ENCODE measurements at places on chromosomes 3 and 15.
A peak's percentile ranks its signal among the peaks of the same experiment; 100 is the strongest.

DNA sequence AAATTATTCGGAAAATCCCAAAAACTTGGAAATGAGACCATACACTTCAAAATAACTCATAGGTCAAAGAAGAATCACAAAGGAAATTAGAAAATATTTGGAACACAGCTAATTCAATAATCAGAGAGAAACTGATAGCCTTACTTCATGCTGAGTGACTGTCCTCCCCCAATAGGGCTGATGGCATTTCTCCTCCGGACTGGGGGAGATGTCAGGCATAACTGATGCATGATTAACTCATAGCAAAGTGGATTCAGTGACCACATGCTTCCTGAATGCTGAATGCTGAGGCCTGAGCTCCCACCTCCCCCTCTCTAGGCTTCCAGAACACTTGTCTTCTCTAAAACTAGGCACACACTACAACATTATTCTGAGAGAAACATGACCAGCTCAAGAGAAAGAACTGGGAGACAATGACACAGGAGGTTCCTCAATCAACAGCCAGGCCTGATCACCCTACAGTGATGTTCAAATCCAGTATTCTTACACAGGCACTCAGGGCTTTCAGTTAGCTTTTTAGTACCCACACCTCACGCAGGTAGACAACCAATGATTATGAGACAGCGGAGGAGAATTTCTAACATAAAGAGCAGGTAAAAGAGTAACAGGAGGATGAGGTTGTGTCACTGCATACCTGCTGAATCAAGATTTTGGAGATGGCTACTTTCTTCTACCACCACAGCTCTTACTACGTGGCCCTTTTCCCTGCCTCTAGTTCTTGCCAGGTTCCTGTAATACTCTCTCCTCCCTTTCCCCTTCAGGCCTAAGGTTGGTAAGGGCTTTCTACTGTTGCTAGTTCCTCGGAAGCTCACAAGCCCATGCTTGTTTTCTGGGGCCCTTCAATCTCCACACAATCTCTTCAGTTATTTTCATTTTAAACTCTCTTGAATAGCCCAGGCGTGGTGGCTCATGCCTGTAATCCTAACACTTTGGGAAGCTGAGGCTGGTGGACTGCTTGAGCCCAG is 96.1 kb downstream of the FMN1 start:
- DNase-seq = peak; percentile 65

DNA sequence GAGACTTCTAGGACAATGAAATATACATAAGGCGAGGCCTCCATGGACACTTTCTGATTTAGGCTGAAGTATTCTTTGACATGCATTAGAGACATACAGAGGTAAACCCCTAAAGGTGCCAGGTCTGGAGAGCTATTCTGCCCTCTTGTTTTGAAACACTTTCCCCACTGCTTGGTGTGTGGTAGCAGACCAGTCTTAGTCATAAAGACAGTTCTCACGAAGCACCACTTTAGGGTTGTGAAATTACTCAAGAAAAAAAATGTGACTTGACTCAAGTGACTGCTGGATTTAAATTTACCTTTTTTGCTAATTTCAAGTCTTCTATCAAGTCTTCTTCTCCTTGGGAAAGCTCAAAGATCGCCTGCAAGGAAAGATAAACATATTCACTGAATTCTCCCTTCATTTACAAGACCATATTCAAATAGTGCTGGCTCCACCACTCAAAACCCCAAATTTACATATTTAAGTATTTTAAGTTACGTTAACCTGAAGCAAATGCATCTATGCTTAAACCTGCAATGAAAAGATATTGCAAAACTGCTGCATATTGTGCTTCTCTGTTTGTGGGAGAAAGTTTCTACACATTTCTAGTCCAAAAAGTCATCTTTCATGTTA is 48.4 kb downstream of the ARHGEF3 start:
- peak; percentile 49 for DNase-seq

GRCh38 chr15:35507932-35508638 is 37.9 kb downstream of the DPH6 start:
- no peak for DNase-seq

GRCh38 chr3:43254125-43254524 is 32.2 kb upstream of the SNRK start:
- DNase-seq = no peak

GRCh38 chr3:124261306-124261705 is 269.4 kb upstream of the ROPN1 start:
- DNase-seq = no peak

DNA sequence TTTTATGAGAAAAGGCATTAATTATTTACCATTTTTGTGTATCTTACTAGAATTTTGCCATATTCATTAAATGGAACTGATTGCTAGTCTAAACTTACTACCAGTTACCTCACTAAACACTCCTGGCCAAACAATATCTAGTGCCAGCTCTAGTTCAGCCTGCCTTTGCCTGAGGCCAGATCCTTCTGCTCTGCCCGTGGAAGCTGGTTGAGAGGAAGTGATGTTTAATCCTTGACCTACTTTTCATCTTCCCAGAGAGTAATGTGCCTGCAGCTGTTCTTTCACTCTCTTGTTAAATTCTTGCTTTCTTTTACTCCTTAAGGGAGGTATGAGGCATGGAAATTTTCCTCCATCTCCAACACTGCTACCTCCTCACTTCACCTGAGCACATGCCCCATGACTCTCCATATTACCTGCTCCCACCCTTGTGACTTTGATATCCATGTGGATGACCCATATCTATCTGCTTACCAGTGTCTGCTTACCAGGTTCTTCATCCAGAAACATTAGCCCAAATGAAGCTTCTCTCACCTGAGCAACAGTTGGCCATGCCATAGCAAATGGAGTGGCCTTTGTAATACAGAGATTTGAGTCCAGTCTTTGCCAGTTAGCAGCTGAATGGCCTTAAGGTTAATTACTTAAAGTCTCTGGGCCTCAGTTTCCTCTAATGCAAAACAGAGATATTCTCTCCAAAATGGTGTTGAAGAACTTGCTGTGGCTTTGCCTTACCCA is 53.4 kb downstream of the UBE2E1 start:
- DNase-seq = no peak

GRCh38 chr3:117722856-117723255 is 1013.3 kb downstream of the TUSC7 start:
- DNase-seq = peak; percentile 10

- DNase-seq = no peak
Observed at GRCh38 chr3:55518451-55518850, 31.3 kb upstream of the WNT5A start.

- no peak for DNase-seq
Observed at GRCh38 chr3:62154457-62155148, 218.7 kb downstream of the FEZF2 start.

DNA sequence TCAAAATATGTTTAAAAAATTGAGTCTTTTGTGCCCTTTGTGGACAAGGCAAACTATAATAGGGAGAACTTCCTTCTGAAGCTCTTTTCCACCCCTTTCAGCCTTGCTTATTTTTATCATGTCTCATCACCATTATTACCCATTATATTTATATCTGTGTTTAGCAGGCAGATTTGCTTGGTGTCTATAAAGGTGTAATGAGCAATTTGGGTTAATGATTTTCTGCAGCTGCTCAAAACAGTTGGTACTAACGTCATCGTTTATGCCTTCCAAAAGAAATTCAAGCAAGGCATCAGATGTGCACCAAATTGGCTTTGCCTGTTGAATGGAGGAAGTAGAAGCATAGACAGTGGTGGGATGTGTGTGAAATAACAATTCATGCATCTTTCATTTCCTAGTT is 483.7 kb upstream of the SGO1 start:
- no peak for DNase-seq

DNA sequence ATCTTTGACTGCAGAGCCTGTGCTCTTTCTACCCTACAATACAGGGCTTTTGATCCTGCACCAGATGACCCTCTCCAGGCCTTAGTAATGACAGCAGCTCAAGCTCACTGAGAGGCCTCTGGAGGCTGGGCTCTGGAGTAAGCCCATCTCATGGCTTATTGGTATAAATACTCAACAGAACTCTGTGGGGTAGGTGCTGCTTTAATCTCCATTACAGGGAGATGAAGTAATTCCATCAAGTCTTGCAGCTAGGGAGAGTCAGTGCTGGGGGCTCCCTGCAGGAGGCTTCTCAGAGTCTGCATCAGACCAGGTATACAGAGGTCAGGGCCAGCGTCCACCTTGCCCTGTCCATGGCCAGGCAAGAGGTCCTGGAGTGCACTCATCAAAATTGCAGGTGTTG is 89.2 kb upstream of the SLC6A11 start:
- no peak for DNase-seq

DNA sequence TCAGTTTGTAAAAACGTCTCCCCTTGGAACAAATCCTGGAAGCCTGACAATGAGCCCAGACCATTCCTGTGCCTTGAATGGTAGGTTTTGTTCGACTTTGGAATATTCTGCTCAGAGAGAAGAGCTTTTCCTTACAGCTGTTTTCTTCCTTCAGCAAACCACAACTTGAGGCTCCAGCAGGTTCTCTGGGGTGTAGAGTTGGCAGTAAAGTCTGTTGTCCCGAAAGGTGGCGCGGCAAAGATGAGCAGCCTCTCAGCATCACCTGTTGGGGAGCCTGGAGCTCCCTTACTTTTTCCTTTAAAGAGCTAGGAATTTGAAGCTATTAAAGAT is 65.4 kb downstream of the BOC start:
- no peak for DNase-seq

GRCh38 chr15:55060836-55061235 is 135.9 kb downstream of the RSL24D1 start:
- DNase-seq = no peak
